RPMI7951 (cell line): ENCODE measurements at places on chromosomes 12 and 14. TPM values are rescaled to one million over a fixed set of nuclear protein-coding genes. Genes with fewer than 3 reads are reported as not detected.

RHEBL1 gene
- total RNA-seq, result 6.7 and 13.2 TPM in 2 replicates

CCDC88C gene
- 0.10 and 0.12 TPM in 2 replicates for total RNA-seq

ITGB7 gene
- total RNA-seq, result 0.96 and 1.1 TPM in 2 replicates

REM2 gene
- total RNA-seq, result 0.12 and 0.59 TPM in 2 replicates

ASCL1 gene
- total RNA-seq, result not detected in 2 replicates

LHX5 gene
- total RNA-seq, result 0.12 TPM in 1 of 2 replicates, not detected in the other

SDR9C7 gene
- total RNA-seq, result not detected in 2 replicates

GALC gene
- 10.8 and 14.8 TPM in 2 replicates for total RNA-seq

LRCOL1 gene
- not detected in 2 replicates for total RNA-seq

BHLHE41 gene
- 7.8 and 9.1 TPM in 2 replicates for total RNA-seq

SOX5 gene
- 1.3 and 1.4 TPM in 2 replicates for total RNA-seq

SIX4 gene
- 4.1 and 4.5 TPM in 2 replicates for total RNA-seq

A2M gene
- total RNA-seq, result 29.7 and 35.4 TPM in 2 replicates

KRT74 gene
- total RNA-seq, result not detected in 2 replicates

NR4A1 gene
- 3.0 and 5.6 TPM in 2 replicates for total RNA-seq

RNF212B gene
- total RNA-seq, result not detected in 2 replicates

SDSL gene
- total RNA-seq, result 5.5 and 5.6 TPM in 2 replicates

RPGRIP1 gene
- 0.12 TPM in 1 of 2 replicates, not detected in the other for total RNA-seq

CCDC197 gene
- not detected in 2 replicates for total RNA-seq

RHOJ gene
- 0.10 and 0.12 TPM in 2 replicates for total RNA-seq
